Ascending aorta (tissue), 2 donors: ENCODE measurements at places on chromosomes 1 and 21.

- DNase-seq, result no peak
Measured at GRCh38 chr1:39034114-39034654, 8.0 kb downstream of the NDUFS5 start.

GRCh38 chr1:161258439-161259344 lies at the start of gene PCP4L1:
Gene PCP4L1 (plus strand): TSS chr1:161258745. CDS start chr1:161258975, 230 bp downstream.
- DNase-seq, result no peak

DNA sequence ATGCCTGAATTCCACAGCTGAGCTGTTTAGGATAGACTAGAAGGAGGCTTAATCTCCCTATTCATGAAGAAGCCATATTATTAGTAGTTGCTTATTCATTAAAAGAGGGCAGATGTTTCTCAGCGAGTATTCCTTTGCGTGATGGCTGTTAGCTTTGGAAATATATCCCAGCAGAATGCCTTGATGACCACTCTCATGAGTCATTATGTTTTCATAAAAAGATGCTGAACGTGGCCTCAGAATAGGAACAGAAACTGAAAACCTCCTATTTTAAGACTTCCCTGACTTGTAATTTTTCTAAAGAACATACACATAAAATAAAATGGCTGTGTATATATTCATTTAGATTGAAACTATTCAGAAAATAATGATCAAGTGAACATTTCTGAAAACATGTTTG lies 9.6 kb upstream of the PLA2G4A start:
- DNase-seq, result no peak

- no peak for DNase-seq
Measured at GRCh38 chr21:43849532-43850299, 15.3 kb upstream of the AGPAT3 start.

- DNase-seq, result no peak
Measured at GRCh38 chr1:30413606-30414005, 309.8 kb downstream of the MATN1 start.

DNA sequence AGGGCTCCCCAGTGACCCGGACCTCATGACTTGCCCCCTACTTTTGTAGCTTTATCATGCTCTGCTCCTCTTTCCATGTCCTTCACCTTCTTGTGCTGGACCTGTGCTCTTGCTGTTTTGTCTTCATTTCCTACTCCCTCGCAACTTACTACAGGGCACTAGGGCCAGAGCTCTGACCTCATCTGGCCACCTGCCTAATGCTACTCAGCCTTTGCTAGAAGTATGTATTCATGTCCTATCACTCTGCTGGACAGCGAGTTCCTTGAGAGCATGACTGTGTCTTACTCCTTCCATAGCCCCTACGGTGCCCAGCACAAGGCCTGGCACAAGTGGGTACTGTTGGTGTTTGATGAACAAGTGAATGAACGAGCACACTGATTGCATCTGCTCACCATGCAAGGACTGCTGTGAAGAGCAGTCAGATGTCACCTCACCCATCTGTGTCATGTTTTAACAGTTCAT lies 1.9 kb downstream of the MTFR1L start:
- DNase-seq, result no peak

DNA sequence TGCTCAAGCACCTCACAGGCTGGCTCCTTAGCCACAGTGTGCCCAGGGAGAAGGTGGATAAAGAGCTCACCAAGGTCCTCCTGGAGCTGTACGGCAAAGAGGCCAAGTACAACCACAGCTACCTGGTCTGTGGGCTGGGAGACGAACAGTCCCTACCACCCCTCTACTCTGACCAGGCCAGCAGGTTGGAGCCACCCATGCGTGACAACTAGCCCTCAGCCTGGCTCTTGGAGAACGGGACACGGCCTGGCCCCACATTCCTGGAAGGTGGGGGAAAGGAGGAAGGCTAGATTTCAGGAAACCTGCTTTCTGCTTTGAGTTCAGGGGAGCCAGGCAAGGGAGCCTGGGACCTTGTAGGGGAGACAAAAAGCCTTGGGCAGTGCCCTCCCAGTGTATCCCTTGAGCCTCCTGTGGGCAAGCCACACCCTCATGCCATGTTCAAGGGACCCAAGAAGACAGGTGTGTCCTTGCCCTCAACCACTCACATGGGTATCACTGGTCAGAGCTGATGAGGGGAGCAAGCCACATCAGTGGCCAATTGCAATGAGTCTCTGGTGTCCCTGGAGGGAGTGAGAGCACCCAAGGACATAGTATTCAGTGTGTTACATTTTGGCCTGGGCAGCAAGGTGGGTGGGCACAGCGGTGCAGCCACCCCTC lies 27.6 kb downstream of the LUZP1 start:
- no peak for DNase-seq

- no peak for DNase-seq
Measured at GRCh38 chr1:160768295-160768657, 27.7 kb upstream of the LY9 start.

DNA sequence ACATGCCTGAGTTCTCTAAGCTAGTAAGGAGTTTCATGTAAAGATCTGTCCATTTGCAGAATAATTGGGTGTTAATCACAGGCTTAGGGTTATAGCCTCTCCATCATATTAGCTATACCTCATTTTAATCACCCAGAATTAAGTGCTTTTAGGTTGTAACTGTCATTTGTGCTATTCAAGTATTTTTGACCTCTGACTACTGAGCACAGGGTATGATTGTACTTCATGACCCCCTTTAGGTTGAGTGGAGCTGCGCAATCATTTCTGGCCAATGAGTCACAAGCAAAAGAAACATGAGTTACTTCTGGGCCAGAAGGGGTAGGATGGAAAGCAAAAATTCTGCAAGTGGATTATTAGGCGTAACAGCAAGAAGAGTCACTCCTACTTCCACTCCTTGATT lies 8.4 kb upstream of the SNX7 start:
- DNase-seq, result no peak

GRCh38 chr1:241611063-241611462 lies 29.1 kb downstream of the CHML start:
- no peak for DNase-seq

DNA sequence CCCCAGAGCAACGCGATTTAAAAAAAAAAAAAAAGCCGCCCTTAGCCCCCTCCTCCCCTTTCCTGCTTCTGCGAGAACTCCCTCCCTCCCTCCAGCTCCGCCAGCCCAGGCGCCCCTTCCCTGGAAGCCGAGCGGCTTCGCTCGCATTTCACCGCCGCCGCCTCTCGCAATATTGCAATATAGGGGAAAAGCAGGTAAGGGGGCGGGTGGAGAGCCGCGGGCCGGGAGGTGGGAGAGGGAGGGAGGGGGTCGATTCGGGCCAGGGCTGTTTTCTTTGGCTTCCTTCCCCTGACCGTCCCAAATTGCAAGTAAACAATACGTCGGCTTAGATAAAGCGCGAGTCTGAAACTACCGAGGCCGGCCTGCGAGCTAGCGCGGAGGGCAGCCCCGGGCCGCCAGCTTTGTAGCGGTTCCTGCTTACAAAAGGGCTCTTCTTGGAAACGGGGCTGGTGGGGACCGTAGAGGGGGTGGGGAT lies 408 bp downstream of the LMO4 start:
- peak; percentile 72 for DNase-seq

GRCh38 chr1:114026797-114027196 lies 47.5 kb downstream of the OLFML3 start:
- no peak for DNase-seq

DNA sequence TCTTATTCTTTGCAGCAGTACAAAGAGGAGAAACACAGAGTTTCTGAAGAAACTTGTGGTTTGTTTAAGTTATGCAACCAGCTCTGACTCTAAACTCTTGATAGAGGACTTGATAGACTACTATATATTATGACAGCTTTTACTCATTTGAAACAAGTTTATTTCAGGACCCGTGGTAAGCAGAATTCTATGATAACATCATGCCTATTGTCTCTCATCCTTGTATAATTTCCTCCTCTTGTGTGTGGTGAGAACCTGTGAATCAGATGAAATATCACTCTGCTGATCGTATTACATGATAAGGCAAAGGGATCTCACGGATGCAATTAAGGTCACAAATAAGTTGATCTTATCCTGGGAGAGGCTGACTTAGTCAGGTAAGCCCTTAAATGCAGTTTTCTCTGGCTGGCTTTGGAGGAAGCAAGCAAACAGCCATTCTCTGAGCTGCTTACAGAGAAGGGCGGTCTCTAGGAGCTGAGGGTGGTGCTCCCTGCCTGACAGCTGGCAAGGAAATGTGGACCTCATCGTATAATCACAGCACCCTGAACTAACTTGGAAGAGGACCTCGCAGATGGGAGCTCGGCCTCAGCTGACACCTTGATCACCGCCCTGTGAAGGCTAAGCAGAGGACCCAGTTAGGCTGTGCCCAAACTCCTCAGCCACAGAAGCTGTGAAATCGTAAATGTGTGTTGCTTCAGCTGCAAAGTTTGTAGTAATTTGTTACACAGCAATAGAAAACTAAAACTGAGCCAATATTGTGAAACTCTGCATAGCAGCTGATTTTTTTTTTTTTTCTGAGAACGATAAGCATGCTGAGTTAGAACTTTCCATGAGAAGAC lies 151.1 kb upstream of the DPT start:
- no peak for DNase-seq

GRCh38 chr1:178241057-178241456 lies 147.2 kb downstream of the RASAL2 start:
- no peak for DNase-seq

DNA sequence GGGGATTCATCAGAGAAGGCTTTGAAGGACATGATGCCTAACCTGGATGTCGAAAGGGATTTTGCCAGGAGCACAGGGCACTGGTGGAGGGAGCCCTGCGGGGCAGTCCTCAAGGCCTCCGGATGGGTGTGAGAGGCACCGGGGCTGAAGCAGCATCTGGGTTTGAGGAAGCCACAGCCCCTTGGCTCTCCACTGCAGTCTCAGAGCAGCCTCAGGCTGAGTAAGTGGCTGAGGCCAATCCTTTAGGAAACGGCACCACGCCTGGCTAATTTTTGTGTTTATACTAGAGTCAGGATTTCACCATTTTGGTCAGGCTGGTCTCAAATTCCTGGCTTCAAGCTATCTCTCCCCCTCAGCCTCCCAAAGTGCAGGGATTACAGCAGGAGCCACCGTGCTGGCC lies 12.0 kb downstream of the ERVH48-1 start:
- DNase-seq, result no peak

GRCh38 chr1:212515329-212515760 lies 82.6 kb downstream of the NENF start:
- no peak for DNase-seq

DNA sequence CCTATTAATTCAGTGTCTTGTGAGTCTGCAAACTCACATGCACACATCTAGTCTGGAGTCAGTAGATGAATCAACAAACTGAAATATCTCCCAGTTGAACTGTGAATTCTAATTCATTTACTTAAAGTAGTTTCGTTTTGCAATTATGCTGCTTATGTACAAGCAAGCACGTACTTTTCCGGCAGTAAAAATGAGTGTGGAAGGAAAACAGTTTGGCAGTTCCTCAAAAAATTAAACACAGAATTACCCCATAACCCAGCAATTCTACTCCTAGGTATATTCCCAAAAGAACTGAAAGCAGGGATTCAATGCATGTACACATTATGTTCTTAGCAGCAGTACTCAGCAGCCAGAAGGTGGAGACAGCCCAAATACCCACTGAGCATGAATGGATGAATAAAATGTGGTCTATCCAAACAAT lies 49.3 kb downstream of the GNB1 start:
- DNase-seq, result no peak

DNA sequence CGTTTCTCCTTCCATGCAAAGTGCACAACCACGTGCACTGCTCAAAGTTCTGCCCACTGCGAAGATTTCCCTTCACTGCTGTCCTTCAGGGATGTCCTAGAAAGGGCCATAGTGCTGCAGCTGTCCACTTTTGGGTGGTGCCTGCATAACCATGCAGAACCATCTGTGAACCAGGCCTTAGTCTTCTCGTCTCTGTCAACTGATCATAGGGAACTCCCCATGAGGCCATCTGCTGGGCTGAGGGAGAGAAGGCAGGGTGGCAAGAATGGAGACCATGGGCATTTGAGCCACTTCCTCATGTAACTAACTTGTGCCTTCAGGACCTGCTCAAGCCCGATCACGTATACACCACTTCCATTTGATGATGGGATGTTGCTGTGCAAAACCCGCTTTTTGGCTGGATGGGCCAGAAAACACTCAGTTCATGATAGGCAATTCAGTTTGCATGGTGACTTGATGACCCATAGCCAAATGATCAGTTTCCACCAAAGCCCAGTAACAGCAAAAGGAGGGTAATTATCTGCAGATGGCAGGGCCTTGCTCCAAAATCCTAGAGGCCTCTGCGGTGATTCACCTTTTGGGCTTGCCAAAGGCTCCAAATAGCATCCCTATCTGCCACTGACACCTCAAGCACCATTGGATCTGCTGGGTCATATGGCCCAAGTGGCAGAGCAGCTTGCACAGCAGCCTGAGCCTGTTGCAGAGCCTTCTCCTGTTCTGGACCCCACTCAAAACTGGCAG lies 9.5 kb downstream of the ST6GALNAC5 start:
- DNase-seq, result no peak

DNA sequence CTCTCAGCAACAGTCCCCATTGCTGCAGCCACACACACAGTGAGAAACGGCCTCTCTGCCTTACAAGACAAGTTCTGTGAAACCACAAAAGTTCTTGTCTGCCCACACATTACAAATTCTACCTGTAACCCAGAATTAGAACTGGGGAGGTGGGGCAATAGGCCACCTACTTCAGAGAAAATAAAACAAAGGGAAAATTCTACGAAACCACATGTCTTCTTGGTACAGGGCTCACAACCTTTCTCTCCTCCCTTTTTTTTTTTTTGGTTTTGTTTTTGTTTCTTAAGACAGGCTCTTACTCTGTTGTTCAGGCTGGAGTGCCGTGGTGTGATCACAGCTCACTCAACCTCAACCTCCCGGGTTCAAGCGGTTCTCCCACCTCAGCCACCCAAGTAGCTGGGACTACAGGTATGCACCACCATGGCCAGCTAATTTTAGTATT lies 30.2 kb downstream of the LPAR3 start:
- DNase-seq, result no peak

DNA sequence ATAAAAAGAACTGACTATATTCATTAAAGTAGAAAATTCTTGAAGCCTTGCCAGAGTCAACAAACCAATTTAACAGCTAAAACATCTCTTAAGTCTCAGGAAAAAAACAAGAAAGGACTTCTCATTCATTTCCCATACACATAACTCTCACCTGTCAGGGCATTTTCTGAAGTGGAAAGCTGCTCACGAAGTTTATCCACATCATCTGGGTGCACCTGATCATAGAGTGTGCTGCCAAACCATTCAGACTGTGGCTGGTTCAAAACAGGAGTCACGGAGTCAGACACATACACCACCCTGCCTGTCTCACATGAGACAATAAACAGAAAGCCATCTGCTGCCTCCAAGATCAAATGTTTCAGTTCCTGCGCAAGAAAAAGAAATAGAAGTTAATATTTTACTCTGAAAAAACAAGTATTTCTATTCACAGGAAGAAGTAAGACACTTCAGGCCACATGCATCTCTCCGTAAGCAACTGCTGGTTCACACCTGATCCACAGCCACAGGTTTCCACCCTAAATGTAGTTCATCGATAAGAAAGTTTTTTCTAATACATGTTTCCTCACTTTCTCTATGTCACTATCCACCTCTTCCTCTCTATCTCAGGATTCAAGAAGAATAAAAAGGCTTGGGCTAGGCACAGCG lies 28.2 kb upstream of the CTSK start:
- DNase-seq, result no peak

- DNase-seq, result no peak
Measured at GRCh38 chr1:178594133-178594532, 81.2 kb downstream of the TEX35 start.
